ENCODE measurements at places on chromosomes 7 and 10. TPM values are rescaled to one million over a fixed set of nuclear protein-coding genes. Genes with fewer than 3 reads are reported as not detected.

DNA sequence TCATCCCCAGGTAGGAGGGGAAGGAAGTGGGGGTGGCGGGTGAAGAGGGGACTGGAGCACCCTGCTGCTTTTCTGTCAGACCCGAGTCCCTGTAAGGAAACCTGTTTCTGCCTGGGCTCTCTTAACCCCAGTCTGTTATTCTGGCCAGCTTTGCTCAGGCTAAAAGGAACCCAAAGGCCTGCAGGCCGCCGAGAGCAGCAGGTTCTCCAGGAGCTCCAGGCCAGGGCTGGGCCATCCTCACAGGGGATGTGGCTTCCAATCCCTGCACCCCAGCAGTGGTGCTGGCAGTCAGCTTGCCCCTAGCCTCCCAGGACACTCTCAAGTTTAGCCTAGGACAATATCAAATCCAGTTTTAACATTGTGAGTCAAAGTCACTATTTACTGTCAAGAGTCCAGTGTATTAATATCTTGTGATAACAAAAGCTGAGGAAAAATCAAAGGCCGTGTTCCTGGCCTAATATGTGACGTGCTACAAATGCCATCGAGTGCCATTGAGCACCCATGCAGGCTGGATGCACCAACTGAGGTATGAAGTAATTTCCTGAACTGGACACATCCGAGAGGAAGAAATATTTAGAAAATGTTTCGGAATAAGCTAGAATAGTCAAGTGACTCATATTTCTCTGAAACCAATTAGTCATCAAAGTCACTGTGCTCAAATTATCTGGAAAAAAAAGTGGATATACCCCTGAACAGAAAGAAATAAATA, 7.0 kb downstream of the PKD1L1 start:
- peak; percentile 55 for DNase-seq

- peak; percentile 26 for DNase-seq
Observed at GRCh38 chr10:71323407-71323806, 4.3 kb downstream of the SLC29A3 start.

DNA sequence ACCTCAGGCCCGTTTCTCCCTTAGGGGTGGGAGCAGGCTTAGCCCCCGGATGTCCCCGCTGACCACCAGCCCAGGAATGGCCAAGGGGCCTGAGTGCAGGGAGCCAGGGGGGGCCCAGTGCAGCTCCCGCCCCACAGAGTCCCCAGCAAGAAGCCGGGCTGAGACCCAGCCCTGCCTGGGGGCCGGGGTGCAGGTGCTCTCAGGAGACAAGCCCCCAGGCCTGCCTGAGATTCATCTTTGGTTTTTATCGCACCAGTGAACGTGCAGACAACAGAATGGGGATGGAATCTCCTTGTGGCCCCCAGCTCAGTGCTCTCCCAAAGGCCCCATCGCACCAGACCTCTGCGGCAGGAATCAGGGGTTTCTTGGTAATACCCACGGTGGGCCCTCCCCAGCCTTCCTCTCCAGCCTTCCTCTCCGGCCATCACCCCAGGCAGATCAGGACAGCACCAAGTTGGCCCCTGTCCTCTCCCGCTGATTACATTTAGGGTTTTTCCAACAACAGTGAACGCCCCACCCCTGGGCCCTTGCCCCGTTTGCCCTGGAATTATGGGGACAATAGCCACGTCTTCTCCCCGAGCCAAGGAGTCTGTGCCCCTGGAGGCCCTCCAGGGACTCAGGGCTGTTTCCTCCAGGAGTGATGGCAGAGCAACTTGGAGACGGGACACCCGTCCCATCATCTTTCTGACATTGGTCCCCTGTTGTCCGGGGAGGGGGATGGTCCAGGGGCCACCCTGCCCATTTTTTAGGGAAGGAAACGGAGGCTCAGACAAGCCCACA, 22.4 kb downstream of the ADAP1 start:
- DNase-seq = no peak

DNA sequence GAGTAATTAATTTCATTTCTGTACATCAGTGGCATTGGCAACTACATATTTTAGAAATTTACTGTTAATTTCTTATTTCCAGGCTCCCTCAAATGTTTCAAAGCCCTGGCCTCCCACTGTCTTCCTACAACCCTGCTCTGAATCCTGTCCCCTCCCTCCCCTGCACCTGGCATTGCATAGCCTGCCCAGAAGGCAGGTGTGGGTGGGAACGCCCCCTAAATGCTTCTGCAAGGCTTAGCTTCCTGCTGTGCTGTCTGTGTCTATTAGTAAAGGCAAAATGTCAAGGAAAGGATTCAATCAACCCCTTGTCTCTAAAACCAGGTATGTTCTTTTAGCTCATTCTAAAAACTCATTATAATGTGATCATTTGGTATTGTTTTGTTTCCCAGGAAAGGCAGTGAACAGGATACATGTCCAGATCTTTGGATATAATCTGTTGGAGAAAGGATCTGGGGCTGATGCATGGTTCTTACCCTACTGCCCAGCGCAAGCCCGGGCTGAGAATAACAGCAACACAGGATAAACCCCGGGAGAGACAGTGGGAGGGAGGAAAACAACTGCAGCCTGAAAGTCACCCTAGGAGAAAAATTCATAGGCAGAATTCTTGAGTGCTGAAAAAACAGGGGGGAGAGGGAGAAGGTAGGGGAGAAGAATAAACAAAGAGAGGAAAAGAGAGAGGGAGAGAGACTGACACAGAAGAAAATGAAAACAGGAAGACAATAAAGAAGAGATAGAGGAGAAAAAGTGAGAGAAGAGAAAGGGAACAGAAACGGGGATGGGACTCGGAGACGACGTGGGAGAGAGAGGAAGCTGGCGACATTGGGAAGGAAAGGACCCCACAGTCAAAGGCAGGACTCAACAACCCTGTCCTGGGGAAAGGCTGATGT, 589 bp downstream of the ZNF488 start:
- DNase-seq = no peak

- DNase-seq = no peak
Observed at GRCh38 chr10:11159543-11160215, 142.0 kb downstream of the CELF2 start.

DNA sequence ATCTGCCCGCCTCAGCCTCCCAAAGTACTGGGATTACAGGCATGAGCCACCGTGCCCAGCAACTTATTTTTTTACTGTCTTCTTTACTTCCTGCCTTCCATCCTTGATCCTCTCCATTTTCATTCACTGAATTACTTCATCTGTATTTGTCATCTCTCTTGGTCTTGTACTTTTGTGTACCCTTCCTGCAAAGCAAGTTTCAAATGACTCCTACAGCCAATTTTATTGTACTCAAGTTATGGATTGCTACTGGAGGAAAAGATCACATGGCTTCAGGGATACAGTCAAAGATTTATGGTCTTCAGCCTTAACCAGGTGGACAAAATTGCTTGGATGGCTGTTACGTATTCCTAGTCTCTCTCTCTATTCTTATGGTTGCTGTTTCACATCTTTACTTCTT, 22.6 kb downstream of the SEPTIN7 start:
- DNase-seq = no peak

DNA sequence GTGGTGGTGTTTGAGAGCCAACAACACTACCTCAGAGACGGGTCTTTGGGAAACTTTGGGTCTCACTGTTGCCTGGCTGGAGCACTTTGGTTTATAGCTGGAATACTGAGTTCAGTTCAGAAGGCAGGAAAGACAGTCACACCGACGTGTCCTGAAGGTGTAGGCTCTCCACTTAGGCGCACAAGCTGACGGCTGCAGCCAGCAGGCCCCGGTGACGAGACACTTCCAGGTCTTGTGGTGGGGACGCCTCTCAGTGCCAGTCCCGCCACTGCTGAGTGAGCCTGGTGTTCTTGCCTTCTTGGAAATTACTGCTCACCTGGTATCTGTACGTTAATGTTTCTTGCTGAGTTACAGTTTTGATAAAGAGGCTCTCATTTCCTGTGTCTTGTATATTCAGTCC, 74.0 kb downstream of the WDR37 start:
- DNase-seq = no peak

DNA sequence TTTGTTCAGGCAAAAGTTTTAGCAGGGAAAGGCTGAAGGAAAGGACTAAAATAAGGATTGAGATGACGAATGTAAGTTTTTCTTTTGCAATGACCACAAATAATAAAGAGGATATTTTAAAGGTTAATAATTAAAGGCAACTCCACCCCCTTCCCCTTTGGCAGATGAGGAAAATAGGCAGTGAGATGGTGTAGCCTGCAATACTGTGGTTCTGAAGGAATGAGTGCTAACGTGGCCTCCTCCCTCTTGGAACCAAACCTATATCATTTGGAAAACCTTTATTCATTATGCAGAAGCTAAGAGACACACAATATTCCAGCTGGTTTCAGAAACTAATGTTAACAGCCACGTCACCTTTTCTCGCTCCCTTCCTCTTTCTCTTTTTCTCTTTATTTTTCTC, 70.9 kb upstream of the COL1A2 start:
- no peak for DNase-seq

DNA sequence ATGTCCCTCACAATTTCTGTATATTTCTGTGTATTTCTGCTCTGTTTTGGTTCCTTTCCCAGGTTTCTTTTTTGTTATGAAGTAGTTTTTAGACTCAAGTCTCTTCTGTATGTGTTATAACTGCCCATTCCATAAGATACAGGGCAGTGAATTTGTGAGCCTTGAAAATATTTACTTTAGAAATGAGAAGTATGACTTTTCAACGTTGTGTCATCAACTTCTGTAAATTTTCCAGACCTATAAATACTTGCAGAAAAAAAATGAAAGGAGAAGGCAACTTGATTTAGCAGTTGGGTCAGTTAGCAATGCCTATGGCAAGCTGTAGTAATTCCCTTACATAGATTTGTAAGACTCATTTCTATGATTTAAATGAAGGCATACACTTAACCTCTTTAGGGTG, 11.5 kb downstream of the EGFR start:
- no peak for DNase-seq

DNA sequence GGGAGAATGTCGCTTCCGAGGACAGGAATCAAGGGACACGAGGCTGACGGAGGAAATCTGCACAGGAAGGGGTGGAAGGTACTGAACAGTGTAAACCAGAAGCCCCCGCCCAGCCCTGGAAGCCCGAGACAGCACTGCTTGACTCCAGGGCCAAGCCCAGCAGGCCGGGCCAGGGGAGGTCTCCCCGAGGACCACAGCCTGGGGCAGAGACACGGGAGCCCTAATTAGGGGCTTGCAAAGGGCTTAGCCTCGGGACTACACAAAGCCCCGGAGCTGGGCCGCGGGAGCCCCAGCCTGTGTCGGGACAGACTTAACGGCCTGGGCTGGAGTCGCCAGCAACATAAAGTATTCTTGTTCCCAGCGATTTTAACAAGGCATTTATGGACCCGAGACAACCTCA, 50.8 kb downstream of the OAT start:
- DNase-seq = no peak

GRCh38 chr7:45685619-45686240, 111.6 kb downstream of the ADCY1 start:
- DNase-seq = no peak

DNA sequence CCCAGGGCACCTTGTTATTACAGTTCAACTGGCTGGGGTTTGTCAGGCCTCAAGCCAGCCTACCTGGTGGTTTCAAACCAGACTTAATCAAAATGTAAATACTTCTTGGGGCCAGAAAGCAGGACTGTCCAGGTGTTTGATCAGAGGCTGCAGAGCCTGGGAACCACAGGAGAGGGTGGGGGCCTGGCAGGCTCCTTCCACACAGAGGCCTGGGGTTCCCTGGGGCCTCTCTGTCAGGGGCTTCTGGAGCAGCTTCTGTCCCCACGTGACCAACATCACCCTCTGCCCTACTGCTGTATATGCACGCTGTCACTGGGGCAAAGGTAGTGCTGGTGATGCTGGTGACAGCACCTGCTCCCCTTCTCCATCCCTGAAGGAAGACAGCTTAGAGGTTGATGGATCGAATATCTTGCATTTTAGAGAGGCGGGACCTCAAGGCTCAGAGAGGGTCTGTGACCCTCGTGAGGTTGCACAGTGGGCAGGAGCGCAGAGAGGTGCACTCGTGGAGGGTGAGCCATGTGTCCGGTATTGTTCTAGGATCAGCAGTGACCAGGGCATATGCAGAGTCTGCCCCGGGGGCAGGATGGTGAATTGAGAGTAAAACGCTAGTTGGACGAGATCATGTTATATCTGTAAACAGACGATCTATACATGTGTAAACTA, 95.4 kb downstream of the GRK5 start:
- DNase-seq = no peak

GRCh38 chr10:129941199-129942018, 22.7 kb downstream of the EBF3 start:
- DNase-seq = no peak

DNA sequence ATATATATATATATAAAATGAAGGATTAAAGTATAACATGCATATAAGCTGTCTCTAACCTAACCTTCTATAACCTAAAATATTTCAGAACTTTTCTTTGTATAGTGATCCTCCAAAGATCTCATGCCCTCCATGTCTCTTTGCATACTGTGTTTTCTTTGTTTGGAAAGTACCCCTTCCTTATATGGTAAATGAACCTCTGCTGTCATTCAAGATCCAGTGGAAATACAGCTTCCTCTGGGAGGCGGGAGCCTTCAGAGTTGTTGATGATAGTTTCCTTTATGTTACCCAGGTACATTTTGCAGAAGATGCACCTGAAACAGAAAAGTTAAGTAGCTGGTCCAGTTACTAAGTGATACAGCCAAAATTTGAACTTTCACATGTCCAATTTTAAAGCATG, 233.3 kb upstream of the FOXP2 start:
- DNase-seq = no peak

DNA sequence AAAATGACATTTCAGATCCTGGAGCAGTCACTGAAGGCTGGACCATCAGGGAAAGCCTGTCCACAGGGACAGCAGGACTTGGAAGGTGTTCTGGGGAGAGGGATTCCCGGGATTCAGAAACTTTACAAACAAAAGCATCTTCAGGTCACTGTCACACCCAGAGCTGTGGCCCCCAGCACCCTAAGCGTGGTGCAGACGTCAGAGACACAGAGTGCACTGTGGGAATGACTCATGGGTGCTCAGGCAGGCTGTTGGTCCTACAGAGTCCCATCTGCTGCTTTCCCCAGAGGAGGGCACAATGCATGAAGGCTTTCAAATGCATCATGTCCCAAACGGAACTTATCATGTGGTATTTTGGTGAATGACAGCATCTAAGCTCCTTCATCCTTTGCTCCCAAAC, 13.1 kb upstream of the LRMDA start:
- DNase-seq = no peak

DNA sequence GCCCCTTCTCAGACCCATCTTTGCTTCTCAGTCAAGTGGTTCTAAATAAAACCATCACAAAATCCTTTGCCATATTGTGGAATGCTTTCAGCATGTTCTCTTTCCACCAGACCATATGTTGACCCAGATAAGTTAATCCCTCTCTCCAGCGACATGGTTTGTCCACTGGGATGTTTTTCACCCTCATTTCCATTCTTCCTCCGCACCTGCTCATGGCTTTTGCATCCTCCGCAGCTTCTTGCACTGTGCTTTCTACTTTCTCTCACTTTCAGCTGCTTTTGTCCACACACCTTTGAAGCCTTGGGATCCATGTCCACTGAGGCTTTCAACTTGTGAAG, 52.3 kb upstream of the WAC start:
- no peak for DNase-seq

Gene VWDE
- 3.1 TPM for total RNA-seq

Gene PITX3
- total RNA-seq = not detected

Gene CC2D2B
- not detected for total RNA-seq

Gene CCL24
- total RNA-seq = not detected

Data from H4 (cell line).